Aortic smooth muscle cell (primary cell): ENCODE measurements at places on chromosomes 7 and 10. TPM values are rescaled to one million over a fixed set of nuclear protein-coding genes. Genes with fewer than 3 reads are reported as not detected.

The MRLN gene
- 0.12 TPM in 1 of 2 replicates, not detected in the other for total RNA-seq

The IGFBP1 gene
- 0.37 and 2.1 TPM in 2 replicates for total RNA-seq

The GIMAP7 gene
- total RNA-seq: 0.44 and 1.8 TPM in 2 replicates

The NAT16 gene
- not detected in 2 replicates for total RNA-seq

The HUS1 gene
- 17.0 and 20.1 TPM in 2 replicates for total RNA-seq

The USP6NL gene
- 11.0 and 13.2 TPM in 2 replicates for total RNA-seq
